ENCODE measurements at places on chromosomes 12 and 14.

GRCh38 chr12:115438314-115438713, 754.3 kb upstream of the TBX3 start:
- no peak for DNase-seq

GRCh38 chr12:54958048-54958658, 26.4 kb downstream of the TESPA1 start:
- peak; percentile 30 for DNase-seq

DNA sequence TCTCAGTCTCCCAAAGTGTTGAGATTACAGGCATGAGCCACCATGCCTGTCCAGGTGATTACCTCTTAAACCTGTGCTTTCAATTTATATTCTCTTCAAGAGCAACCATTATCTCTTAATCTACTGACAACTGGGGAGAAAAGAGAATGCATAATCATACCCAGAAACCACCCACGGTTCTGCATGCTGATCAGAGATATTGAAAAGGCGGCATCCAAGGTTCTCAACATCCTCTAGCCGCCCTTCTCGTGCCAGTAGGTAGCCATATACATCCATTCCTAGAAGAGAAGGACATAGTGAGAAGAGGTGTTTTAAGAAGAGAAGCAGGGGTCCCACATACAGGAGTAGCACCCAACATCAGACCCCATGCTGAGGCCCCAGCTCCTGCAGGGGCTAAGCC, 20.8 kb downstream of the ANAPC7 start:
- no peak for DNase-seq

DNA sequence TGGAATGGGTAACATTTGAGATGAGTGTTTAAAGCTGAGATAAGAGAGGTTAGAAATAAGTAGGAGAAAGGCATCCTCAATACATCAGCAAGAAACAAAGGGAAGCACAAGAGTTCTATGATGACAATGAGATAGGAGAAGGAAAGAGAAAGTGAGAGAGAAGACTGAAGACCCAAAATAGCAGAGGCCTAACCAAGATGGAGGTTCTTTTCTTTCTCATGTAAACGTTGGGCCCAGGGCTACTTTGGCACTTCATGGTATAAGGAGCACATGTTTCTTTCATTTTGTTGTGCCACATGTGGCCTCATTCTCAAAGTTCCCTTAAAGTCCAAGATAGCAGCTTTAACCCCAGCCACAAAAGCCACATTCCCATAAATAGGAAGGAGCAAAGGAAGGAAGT, 120.5 kb upstream of the RMST start:
- DNase-seq: no peak

GRCh38 chr14:106651016-106651415, 1124.6 kb downstream of the TMEM121 start:
- no peak for DNase-seq

DNA sequence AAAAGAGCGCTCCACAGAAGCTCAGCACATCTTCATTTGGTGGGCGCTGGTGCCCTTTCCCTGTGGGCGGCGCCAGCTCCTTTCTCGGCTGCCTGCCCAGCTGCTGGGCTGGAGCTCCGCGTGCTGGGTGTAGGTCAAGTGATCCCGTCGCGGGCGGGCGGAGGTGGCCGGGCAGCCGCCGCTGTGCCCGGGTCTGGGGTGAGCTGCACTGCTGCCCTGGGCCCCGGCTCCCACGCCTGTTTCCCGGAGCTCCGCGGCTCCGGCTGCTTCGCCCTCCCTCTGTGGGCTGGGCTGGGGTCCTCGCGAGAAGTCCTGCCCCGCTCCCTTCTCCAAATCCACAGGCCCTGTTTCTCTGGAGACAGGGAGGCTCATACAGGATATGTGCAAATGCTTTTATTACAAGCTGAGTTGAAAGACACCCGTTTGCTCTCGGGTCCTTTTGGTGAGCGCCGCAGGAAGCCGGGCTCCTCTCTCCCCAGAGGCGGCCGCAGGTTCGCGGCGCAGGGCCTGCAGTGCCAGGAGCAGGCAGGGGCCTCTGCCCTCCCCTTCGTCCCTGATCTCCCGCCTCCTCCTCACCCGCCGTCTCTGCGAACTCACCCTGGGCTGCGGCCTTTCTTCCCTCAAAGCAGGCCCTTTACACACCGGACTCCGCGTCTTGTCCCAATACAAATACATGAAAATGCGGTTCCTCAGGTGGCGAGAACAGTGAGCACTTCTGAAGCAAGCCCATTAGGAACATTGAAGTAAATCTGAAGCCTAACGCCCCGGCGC, 67.8 kb upstream of the CAPRIN2 start:
- DNase-seq: peak; percentile 6

DNA sequence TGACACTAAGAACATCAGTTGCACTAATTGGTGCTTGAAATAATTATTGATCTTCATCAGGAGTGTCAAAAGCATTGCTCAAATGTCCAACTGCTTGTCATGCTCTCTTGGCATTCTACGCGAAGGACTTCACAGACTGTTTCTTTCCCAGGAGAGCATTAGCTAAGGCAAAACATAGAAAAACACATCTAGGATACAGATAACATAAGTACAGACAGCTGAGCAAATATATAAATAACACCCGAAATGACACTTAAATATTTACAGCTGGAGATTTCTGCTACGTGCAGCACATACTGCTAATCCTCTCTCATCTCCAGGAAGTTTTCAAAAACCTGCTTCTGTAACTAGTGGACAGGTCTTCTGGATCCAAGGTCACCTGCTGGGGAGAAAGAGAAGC, 120.0 kb upstream of the PRMT8 start:
- DNase-seq: no peak

DNA sequence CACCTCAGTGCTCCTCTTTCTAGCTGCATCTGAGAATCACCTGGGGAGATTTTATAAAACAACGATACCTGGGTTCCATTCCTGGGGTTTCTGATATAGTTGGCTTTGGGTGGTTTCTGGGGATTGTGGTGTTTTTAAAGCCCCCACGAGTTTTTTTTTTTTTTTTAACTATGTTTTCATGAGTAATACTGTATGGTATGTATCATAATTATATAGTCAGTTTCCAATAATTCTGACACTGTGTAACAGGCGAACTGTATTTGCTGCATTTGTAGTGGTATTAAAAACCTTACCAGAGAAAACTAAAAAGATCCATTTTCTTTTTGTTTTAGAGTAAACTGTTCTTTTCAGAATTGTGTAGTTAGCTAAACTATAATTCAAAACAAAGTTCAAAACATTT, 84.9 kb downstream of the SRGAP1 start:
- no peak for DNase-seq

DNA sequence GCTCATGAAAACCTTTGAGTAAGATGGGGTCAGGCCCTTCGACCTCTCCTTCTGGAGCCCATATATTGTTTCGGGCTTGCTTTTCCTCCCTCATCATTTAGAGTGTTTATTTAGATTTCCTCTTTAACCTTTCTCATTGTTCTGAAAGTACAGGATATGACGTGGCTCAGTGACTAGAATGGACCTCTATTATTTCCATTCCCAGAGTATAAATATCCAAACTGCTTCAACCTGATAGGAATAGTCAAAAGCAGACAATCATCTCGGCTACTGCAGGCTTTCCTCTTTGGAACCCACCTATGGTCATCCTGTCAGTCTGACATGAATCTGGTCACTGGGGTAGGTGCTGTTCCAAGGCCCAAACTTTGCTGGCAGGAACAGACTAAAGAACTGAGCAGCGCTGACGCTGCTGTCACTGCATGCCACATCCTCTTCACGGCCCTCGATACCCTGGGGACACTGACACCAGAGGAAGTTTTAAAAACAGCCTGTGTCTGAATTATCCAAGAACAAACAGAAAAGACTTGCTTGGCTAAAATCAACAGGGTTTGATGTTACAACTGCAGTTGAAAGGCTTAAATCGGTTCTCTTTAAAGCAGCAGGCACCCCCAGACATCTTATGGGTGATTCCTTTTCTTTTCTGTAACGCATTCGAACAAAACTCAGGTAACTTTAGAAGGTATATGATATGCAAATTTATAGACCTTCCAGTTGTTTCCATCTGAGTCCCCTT, 5.0 kb upstream of the DDX47 start:
- DNase-seq: no peak

DNA sequence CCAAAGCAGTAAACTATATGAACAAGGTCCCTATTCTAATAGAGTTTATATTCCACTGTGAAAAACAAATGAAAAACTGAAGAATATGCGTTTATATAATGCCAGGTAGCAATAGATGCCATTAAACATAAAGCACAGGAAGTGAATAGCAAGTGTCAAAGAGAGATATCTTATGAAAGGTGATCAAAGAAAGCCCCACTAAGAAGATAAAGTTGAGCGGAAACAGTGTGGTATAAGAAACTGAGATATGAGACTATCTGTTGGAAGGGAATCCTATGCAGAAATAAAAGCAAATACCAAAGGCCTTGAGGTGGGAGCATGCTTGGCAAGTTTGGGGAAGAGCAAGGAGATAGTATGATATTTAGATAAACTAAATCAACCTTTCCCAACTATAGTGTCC, 123.1 kb upstream of the FAR2 start:
- no peak for DNase-seq

DNA sequence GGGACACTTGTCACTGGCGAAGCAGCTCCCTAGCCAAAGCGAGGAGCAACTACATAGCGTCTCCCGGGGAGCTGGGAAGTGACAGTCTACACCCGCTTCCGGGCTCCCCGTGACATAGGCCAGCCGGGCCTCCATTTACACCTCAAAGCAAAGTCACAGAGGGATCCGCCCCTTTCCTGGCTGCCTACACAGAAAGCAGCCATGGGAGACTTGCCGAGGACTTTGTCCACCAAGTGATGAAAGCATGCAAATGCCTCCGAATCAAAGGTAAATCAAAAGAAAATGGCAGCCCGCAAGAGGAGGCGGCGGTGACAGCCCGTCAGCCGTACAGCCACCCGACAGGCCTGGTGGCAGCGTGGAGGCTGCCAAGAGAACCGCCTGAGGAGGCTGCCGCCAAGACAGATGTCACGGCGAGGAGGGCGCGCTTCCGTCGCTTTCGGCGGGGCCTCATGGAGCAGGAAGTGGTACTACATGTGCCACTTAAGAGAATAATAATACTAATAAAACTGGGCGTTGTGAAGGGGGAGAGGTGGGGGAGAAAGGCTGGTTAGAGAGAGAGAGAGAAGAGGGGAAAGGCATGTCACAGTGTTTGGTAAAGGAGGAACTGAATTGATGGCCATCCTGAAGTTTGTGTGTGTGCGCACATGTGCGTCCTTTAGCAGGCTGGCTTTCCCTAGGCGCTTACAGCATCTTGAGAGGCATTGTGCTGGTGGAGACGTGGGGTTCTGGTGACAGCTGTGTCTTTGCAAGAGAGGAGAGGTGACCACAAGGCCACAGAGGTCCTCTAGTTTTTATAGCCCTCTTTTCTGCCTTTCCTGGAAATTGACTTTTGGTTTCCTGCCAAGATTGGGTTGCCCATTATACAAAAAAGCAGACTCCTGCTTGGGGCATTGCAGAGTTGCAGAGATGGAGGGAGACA, 661.7 kb downstream of the VRK1 start:
- no peak for DNase-seq

- no peak for DNase-seq
Measured at GRCh38 chr14:82045339-82045738, 511.7 kb upstream of the SEL1L start.

- DNase-seq: no peak
Measured at GRCh38 chr12:72330784-72331183, 58.6 kb downstream of the TRHDE start.

- no peak for DNase-seq
Measured at GRCh38 chr14:68408680-68409079, 384.2 kb downstream of the ZFP36L1 start.

GRCh38 chr14:97013878-97014277, 216.7 kb downstream of the VRK1 start:
- no peak for DNase-seq

- DNase-seq: no peak
Measured at GRCh38 chr12:130480887-130481286, 143.2 kb downstream of the PIWIL1 start.

GRCh38 chr12:12305568-12306300, 38.9 kb upstream of the LRP6 start:
- no peak for DNase-seq

GRCh38 chr14:104985675-104986486, at the start of gene CLBA1:
Gene CLBA1 (plus strand): TSS chr14:104985788. CDS start chr14:104986432, 644 bp downstream.
- DNase-seq: peak; percentile 40

- no peak for DNase-seq
Measured at GRCh38 chr12:22350886-22351285, 16.4 kb upstream of the ST8SIA1 start.

DNA sequence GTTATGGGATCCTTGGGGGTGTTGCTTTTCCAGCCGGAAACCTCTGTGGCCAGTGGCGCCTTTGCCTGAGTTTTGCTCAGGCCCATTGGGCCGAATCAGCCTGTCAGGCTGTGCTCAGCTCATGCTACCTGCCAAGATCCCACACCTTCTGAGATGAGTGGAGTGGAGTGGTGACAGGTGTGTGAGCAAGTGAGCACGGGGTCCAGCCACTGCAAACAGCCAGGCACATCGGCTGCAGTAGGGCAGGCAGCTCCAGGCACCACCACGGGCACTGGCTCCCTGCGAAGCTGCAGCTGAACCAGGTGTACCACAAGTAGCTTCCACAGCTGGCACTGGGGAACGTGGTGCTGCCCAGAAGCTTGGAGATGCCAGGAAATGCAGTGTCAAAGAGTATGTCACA, 21.1 kb upstream of the WDR89 start:
- DNase-seq: no peak

GRCh38 chr14:74962046-74962445, 6.6 kb upstream of the PGF start:
- no peak for DNase-seq

DNA sequence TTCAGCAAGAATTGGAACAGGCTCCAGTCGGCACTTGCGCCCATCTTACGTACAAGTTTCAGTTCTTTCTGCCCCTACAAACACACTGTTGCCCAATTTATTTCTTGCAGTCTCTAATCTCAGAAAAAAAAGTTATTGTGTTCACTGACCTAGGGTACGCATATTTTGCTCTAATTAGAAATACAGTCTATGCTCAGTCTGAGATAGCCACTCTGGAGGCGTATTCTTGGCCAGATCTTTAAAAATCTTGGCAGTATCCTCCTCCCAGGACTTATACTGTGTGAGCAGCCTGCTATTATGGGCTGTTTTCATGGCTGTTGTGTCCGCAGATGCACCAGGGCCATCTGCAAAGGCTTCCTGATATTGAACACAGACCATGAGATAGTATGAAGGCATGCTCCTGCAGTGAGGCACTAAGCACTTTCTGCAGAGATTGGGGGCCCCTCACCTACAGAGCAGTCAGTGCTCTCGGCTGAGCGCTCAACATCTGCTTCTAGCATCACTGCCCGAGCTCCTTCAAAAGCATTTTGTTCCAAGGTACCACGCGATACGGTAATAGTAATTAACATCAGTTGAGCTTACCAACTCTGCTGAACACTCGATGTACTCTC, 57.9 kb downstream of the PPM1H start:
- DNase-seq: no peak
